ENCODE measurements at places on chromosomes 2 and 18. TPM values are rescaled to one million over a fixed set of nuclear protein-coding genes. Genes with fewer than 3 reads are reported as not detected.
A peak's percentile ranks its signal among the peaks of the same experiment; 100 is the strongest.

- peaks cover 26% of the 10 kb centered on the region for H3K4me1 ChIP-seq
- DNase-seq: no peak
- H3K4me3 ChIP-seq: no peak overlapping the region
- no peak overlapping the region for H3K27ac ChIP-seq
- H3K27me3 ChIP-seq: no peaks in the 10 kb centered on the region
These were observed 45.4 kb downstream of the RABL2A start for GRCh38 chr2:113672326-113672932.

GRCh38 chr2:147663962-147664361, 180.9 kb upstream of the ACVR2A start:
- no peak overlapping the region for H3K4me3 ChIP-seq
- DNase-seq: no peak
- H3K27me3 ChIP-seq: no peaks in the 10 kb centered on the region
- H3K27ac ChIP-seq: no peak overlapping the region

- H3K4me3 ChIP-seq: no peak overlapping the region
- no peaks in the 10 kb centered on the region for H3K4me1 ChIP-seq
- H3K36me3 ChIP-seq: no peaks in the 10 kb centered on the region
These were observed 71.5 kb upstream of the SCN7A start for GRCh38 chr2:166565501-166565900.

DNA sequence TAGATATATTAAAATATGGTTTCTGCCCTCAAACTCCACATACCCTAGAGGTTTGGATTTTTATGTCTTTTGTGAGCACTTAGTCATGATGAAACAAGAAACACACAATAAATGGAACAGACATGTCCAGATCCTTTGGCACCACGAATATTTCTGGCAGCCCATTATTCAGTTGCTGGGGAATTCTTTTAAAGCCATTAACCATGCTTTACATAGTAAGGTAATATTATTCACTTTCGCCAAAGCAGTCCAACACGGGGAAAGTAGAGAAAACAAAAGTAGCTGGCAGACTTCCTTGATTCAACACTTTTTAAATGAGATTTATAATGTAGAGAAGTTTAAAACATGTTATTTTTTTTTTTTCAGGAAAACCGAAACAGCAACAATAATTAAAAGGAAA, 235.4 kb downstream of the PIEZO2 start:
- H3K36me3 ChIP-seq: no peaks in the 10 kb centered on the region
- no peaks in the 10 kb centered on the region for H3K4me1 ChIP-seq
- H3K4me3 ChIP-seq: no peak overlapping the region
- no peaks in the 10 kb centered on the region for H3K27me3 ChIP-seq

- no peak overlapping the region for H3K4me3 ChIP-seq
- H3K36me3 ChIP-seq: no peaks in the 10 kb centered on the region
- H3K4me1 ChIP-seq: no peaks in the 10 kb centered on the region
- H3K27ac ChIP-seq: no peak overlapping the region
- no peaks in the 10 kb centered on the region for H3K27me3 ChIP-seq
These were observed 1293.6 kb upstream of the ZEB2 start for GRCh38 chr2:145813481-145813880.

SCN7A gene
- 22.3 TPM for total RNA-seq

SRD5A2 gene
- total RNA-seq: not detected

HTR2B gene
- 1.5 TPM for total RNA-seq

GRCh38 chr18:67367540-67367939, 149.0 kb downstream of the DSEL start:
- H3K4me3 ChIP-seq: no peak overlapping the region
- H3K27ac ChIP-seq: no peak overlapping the region
- no peak for DNase-seq
- no peaks in the 10 kb centered on the region for H3K27me3 ChIP-seq

GRCh38 chr2:230335864-230336506, 9.0 kb downstream of the SP140L start:
- no peak overlapping the region for H3K27ac ChIP-seq
- peaks cover 13% of the 10 kb centered on the region for H3K36me3 ChIP-seq
- H3K4me1 ChIP-seq: no peaks in the 10 kb centered on the region
- no peak for DNase-seq
- no peak overlapping the region for H3K4me3 ChIP-seq

- H3K27me3 ChIP-seq: no peaks in the 10 kb centered on the region
- DNase-seq: peak; percentile 40
- H3K27ac ChIP-seq: peak overlapping the region; percentile 100
- peaks cover 60% of the 10 kb centered on the region for H3K4me1 ChIP-seq
- H3K36me3 ChIP-seq: no peaks in the 10 kb centered on the region
These were observed 681 bp upstream of the ROCK2 start for GRCh38 chr2:11344956-11345677.

DNA sequence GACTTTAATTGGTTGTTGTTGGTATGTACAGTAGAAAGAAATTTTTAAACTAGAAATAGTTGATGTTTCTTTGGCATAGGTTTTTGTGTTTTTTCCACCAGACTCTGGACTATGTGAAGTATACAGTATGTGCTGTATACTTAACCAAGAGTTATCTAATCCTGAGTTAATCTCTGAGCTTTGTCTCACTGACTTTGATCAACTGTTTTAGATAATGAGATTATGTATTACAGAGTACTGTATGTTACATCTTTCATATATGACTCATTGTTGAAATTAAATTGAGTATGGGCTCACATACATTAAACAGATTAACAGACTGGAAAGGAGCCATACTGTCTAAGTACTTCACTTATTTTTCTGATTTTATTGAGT, 38.0 kb downstream of the ACTR2 start:
- H3K27me3 ChIP-seq: no peaks in the 10 kb centered on the region
- no peak overlapping the region for H3K4me3 ChIP-seq
- no peak overlapping the region for H3K27ac ChIP-seq
